Spleen (tissue), 13 donors: ENCODE measurements at places on chromosomes 11 and 22.

DNA sequence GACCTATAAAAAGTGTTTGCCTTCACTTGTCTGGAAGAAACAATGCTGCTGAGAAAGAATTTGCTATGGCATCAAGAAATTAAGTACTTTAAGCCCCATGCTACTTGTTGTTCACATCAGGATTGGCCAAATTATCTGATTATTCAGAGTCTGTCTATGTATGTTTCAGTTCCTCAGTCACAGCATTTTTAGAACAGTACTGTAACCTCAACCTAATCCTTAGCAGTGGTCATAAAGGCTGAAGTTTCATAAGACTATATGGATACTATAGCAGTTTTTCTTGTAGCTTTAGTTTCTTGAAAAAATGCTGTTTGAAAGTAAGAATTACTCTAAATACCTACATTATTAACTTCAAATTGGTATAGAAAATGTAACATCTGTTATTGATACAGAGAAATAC, 153.9 kb downstream of the INSC start:
- DNase-seq = no peak

GRCh38 chr22:25928038-25928437, 186.1 kb downstream of the MYO18B start:
- DNase-seq = no peak

DNA sequence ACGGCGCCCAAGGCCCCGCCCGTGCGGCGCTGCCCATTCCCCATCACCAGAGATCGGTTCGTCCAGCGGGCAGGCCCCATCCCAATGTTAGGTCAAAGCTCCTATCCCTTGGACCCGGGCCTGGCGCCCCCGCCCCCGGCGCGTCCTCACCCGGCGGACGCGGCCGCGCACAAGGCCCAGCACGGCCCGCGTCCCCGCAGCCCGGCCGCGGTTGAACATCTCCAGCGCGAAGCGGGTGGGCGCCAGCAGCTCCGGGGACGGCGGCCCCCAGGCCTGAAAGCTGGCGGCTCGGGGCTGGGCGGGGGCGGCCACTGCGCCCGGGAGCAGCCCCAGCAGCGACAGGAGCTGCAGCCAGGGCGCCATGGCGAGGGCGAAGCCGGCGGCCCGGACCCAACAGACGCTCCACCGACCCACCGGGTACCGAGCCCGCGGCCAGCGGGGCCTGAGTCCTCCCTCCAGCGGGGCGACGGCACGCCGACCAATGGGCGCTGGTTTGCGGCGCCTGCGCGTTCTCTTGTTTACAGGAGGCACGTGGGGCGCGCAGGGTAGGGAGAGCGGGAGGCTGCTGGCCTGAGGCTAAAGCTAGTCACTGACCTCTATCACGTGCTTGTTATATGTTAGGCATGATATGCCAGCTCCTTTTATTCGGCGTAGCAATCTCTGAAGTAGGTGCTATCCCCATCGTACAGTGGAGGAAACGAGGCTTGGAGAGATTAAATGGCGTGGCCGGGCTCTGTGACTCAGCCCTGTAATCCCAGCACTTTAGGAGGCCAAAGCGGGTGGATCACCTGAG, at the start of gene CTSF:
Gene CTSF (minus strand): TSS at position 483 of the 793 bp plus-strand sequence. CDS start 120 bp downstream, at position 363.
- DNase-seq = peak; percentile 95

GRCh38 chr11:2178906-2179494, 7.4 kb upstream of the TH start:
- no peak for DNase-seq

DNA sequence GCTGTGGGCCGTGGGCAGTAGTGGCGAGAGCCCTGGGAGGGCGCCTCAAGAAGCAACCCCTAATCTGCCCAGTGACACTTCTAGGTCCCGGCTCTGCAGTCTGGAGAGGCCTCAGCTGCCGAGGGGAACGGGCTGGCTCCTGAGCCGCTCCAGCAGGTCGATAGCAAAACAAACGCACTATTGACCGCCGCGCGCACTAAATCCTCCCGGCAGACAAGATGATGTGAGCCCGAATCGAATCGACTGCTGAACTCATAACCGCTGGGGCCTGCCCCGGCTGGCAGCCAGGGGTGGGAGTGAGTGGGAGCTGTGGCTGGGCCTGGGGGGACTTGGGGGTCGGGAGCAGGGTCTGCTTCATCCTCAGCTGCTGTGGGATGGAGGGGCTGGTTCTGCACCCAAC, 36.1 kb downstream of the FLRT1 start:
- no peak for DNase-seq

GRCh38 chr11:66987158-66987620, 12.1 kb downstream of the C11orf86 start:
- DNase-seq = no peak

DNA sequence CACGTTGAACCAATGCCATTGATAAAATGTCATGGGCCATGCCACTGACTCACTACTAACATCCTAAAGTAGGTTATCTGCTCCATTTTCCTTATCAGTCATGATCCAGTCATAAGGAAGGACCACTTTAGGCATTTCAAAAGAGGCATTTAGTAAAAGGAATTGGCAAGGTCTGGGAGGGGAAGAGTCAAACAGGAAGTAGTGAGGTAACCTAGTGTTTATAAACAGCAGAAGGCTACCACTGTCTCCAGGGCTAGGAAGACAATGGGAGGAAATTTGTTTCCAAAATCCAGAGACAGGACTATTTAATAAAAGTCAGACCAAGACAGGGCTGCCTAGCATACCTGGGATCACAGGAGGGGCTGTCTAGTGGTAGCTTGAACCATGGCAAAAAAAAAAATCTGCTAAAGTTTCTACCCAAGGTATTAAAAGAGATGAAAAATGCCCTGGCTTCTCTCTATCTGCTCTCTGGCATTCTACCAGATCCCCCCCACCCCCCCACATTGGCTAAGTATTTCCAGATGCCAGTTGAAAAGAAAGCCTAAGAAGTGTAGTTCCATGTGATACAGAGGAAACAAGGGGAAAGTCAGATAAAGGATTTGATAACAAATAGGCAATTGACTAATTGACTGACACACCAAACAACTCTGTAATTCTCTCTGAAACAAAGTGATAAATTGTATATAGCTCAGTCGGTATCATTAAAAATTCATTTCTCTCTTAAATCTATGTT, 50.4 kb upstream of the C11orf87 start:
- DNase-seq = no peak

GRCh38 chr11:6531267-6531752, 34.2 kb downstream of the DNHD1 start:
- no peak for DNase-seq

DNA sequence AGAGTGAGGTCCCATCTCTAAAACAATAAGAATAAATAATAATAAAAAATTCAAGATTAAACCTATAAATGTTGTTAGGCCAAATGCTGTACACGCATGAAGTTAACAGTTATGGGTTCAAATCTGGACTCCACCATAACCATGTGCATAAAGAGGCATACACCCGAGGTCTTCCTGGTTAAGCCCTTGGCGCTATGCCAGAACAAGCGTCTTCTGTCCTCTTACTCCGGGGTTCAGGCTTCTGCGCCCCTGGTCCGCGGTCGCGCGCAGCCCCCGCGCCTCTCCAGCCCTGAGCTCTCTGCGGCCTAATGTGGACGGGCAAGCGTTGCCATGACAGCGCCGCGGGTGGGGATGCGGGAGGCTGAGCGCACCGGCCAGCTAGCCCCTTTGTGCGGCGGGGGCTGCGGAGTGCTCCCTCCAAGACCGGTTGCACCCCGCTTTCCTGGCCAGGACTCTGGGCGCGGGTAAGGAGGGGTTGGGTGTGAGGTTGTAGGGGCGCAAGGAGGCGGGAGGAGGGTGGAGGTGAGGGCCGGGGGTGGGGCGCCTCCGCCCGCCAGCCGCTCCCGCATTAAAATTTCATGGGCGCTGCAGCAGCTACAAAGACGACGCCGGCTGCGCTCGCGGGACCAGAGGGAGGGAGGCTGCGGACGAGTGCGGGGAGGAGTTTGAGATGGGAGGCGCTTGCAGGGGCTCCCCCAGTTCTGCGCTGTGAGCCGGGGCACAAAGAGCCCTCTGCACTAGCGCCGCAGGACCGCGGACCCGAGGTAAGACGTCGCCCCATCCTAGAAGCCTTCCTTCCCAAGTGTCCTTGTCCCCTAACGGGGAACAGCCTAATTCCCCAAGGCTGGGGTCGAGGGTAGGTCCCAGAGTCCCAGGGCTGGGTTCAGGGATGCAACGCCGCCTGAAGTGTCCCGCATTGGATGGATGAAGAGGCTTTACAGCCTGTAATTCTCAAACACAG, at the start of gene MIAT:
Gene MIAT (plus strand): TSS at position 698 of the 961 bp plus-strand sequence.
- peak; percentile 91 for DNase-seq

DNA sequence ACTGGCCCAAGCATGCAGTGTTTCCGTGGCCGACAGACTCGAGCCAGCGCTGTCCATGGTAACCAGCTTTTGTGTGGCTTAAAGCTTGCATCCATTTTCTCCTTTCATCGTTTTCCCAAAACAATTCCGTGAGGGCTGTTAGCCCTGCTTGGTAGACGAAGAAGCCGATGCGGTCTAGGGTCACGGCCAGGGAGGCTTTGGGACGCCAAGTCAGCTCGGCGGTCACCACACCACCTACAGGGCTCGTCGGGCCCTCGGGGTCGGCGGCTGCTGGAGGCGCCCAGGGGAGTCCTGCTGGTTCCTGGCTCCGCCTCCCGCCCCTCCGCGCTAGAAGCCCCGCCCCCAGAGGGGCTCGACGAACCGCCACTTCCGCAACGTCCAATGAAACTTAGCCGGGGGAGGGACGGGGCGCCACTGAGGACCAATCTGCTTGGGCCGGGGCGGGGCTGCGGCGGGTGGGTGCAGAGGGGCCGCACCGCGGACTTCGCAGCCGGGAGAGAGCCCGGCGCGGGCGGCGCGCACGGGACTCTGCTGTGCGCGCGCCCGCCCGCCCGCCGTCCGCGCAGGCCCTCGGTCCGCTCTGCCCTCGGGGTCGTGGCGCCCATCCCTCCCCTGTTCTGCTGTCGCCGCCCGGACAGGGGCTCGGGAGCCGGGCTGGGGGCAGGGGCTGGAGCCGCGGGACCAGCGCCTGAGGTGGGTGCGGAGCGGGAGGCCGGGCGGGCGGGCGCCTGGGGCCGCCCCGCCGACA, at the start of gene TIGD3:
Gene TIGD3 (plus strand): TSS at position 487 of the 748 bp plus-strand sequence. CDS start 1,058 bp downstream, outside the sequence.
- DNase-seq = peak; percentile 98

GRCh38 chr22:49204599-49205482, 622.8 kb downstream of the BRD1 start:
- DNase-seq = peak; percentile 29
